ENCODE measurements at places on chromosomes 4 and X.
A peak's percentile ranks its signal among the peaks of the same experiment; 100 is the strongest.

- H3K4me3 ChIP-seq, result no peak overlapping the region
- peaks cover 35% of the 10 kb centered on the region for H3K4me1 ChIP-seq
- peak overlapping the region; percentile 29 for H3K27ac ChIP-seq
- peaks cover 71% of the 10 kb centered on the region for H3K36me3 ChIP-seq
Measured at GRCh38 chrX:19639056-19639455, 123.7 kb upstream of the MAP3K15 start.

GRCh38 chrX:29518100-29518499, 697.3 kb upstream of the MAGEB2 start:
- H3K4me1 ChIP-seq, result no peaks in the 10 kb centered on the region
- no peak for DNase-seq
- H3K27ac ChIP-seq, result no peak overlapping the region
- no peaks in the 10 kb centered on the region for H3K27me3 ChIP-seq
- no peaks in the 10 kb centered on the region for H3K36me3 ChIP-seq

DNA sequence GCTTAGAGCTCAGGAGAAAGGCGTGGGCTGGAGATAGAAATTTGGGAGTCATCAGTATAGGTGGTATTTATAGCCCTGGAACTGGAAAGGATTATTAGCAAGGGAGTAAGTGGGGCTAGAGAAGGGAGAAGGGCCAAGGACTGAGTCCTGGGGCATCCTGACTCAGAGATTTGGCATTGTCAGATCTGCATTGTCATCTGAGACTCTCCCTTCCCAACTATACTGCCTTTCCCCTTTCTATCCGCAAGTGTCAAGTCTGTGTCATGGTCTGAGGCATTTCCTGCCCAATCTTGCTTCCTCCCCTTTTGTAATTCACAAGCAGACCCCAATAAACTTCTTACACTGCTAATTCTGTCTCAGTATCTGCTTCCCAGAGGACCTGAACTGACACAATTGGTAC, 24.4 kb upstream of the SLC25A43 start:
- no peak overlapping the region for H3K27ac ChIP-seq
- DNase-seq, result no peak
- peaks cover 5% of the 10 kb centered on the region for H3K27me3 ChIP-seq
- H3K4me3 ChIP-seq, result no peak overlapping the region
- H3K36me3 ChIP-seq, result no peaks in the 10 kb centered on the region

- H3K4me3 ChIP-seq, result no peak overlapping the region
- peaks cover 96% of the 10 kb centered on the region for H3K36me3 ChIP-seq
- H3K4me1 ChIP-seq, result peaks cover 25% of the 10 kb centered on the region
- no peaks in the 10 kb centered on the region for H3K27me3 ChIP-seq
Measured at GRCh38 chr4:143531380-143531779, 17.9 kb downstream of the SMARCA5 start.
